ENCODE measurements at places on chromosomes 5 and 9. TPM values are rescaled to one million over a fixed set of nuclear protein-coding genes. Genes with fewer than 3 reads are reported as not detected.

The TAF11L5 gene
- not detected for total RNA-seq

GRCh38 chr9:215631-216155, 1.0 kb downstream of the DOCK8 start:
- peaks cover 37% of the 10 kb centered on the region for H3K27me3 ChIP-seq
- H3K27ac ChIP-seq, result no peak overlapping the region
- no peaks in the 10 kb centered on the region for H3K36me3 ChIP-seq
- no peak for DNase-seq
- H3K4me3 ChIP-seq, result no peak overlapping the region

The VCP gene
- 360 TPM for total RNA-seq

GRCh38 chr5:122137702-122138101, 8.4 kb downstream of the ZNF474 start:
- DNase-seq, result no peak
- no peak overlapping the region for H3K27ac ChIP-seq
- H3K4me3 ChIP-seq, result no peak overlapping the region
- H3K4me1 ChIP-seq, result peaks cover 11% of the 10 kb centered on the region
- no peaks in the 10 kb centered on the region for H3K27me3 ChIP-seq
- H3K36me3 ChIP-seq, result peaks cover 2% of the 10 kb centered on the region

The LCN15 gene
- not detected for total RNA-seq

The ADRA1B gene
- 1.1 TPM for total RNA-seq

GRCh38 chr9:94960964-94961363, 234.5 kb downstream of the AOPEP start:
- H3K36me3 ChIP-seq, result peaks cover 30% of the 10 kb centered on the region
- peaks cover 14% of the 10 kb centered on the region for H3K4me1 ChIP-seq
- H3K27ac ChIP-seq, result no peak overlapping the region
- H3K27me3 ChIP-seq, result no peaks in the 10 kb centered on the region

The SLC6A18 gene
- not detected for total RNA-seq

GRCh38 chr5:180070756-180071530, 616 bp downstream of the RNF130 start:
- no peaks in the 10 kb centered on the region for H3K27me3 ChIP-seq
- DNase-seq, result no peak
- H3K36me3 ChIP-seq, result peaks cover 2% of the 10 kb centered on the region
- peak overlapping the region; percentile 90 for H3K4me3 ChIP-seq

The IGFBPL1 gene
- total RNA-seq, result 2.8 TPM

- peak overlapping the region; percentile 71 for H3K27ac ChIP-seq
- no peak overlapping the region for H3K4me3 ChIP-seq
- no peaks in the 10 kb centered on the region for H3K27me3 ChIP-seq
- DNase-seq, result no peak
- peaks cover 1% of the 10 kb centered on the region for H3K36me3 ChIP-seq
- H3K4me1 ChIP-seq, result peaks cover 50% of the 10 kb centered on the region
Measured at GRCh38 chr5:31213705-31214121, 20.2 kb downstream of the CDH6 start.

The CATSPER3 gene
- total RNA-seq, result 0.39 TPM

The IFNK gene
- total RNA-seq, result not detected

DNA sequence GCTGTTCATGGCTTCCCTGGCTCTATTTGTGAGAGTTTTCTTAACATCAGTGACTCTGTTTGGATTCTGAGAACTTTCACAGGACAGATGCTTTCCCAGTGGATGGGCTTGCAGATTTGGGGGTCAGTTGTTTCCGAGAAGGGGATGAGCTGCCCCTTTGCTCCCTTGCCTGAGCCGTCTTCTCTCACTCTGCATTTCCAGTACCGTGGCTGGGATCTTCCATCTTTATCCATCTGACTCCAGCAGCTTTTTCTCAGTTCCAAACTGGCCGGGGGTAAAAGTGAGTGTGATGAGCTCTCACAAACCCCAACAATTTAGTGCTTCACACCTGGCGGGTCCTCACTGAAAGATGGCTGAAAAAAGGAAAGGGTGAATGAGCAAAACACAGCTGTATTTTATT, 79.1 kb downstream of the TENT4A start:
- no peak overlapping the region for H3K4me3 ChIP-seq
- H3K36me3 ChIP-seq, result peaks cover 1% of the 10 kb centered on the region
- no peak for DNase-seq
- peaks cover 11% of the 10 kb centered on the region for H3K27me3 ChIP-seq
- H3K4me1 ChIP-seq, result no peaks in the 10 kb centered on the region

The SPATA31D4 gene
- not detected for total RNA-seq

DNA sequence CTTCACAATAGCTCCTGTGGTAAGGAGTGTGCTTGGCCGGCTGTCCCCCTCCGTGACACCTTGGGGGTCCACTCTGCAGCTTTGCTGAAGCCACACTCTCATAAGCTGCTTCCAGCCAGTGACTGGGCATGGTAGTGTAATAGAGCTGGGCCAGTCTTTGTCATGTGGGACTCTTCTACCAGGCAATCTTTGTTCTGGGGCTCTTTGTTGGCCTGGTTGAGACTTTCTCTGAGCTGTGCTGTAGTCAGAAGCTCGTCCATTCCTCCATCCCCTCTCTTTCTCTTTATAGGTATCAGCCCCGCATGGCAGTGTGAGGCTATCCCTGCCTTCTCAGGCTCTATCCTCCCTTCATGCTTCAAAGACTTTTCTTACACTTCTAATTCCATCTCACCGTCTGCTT, 25.7 kb downstream of the CARD6 start:
- H3K27me3 ChIP-seq, result peaks cover 10% of the 10 kb centered on the region
- no peak overlapping the region for H3K27ac ChIP-seq

DNA sequence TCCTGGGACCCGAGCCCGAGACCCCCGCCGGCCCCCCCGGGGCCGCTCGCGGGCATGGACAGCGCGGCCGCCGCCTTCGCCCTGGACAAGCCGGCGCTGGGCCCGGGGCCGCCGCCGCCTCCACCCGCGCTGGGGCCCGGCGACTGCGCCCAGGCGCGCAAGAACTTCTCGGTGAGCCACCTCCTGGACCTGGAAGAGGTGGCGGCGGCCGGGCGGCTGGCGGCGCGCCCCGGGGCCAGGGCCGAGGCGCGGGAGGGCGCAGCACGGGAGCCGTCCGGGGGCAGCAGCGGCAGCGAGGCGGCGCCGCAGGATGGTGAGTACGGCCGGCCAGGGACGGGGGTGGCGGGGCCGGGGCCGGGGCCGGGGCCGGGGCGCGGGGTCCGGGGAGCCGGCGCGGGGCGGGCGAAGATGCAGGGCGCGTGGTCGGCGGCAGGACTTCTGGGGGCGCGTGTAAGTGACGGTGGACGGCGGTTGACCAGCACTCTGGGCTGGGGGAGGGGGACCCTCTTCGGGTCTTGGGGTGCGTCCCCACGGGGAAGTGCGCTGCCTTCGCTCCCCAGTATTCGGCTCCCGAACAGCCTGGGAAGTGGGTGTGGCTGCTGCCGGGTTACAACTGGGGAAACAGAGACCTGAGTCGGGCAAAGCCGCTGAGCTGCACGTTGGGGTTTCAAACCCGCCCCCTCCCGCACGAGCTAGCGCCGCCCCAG, 520 bp downstream of the PRRX2 start:
- H3K27me3 ChIP-seq, result peaks cover 2% of the 10 kb centered on the region
- H3K4me1 ChIP-seq, result peaks cover 16% of the 10 kb centered on the region
- no peaks in the 10 kb centered on the region for H3K36me3 ChIP-seq

GRCh38 chr9:102035929-102036328, 297.5 kb upstream of the GRIN3A start:
- DNase-seq, result no peak
- H3K36me3 ChIP-seq, result no peaks in the 10 kb centered on the region
- no peaks in the 10 kb centered on the region for H3K27me3 ChIP-seq
- H3K4me1 ChIP-seq, result no peaks in the 10 kb centered on the region
- H3K27ac ChIP-seq, result no peak overlapping the region

GRCh38 chr5:35436400-35437057, 181.1 kb upstream of the SPEF2 start:
- H3K36me3 ChIP-seq, result no peaks in the 10 kb centered on the region
- no peak overlapping the region for H3K27ac ChIP-seq
- H3K4me1 ChIP-seq, result peaks cover 6% of the 10 kb centered on the region
- DNase-seq, result no peak

DNA sequence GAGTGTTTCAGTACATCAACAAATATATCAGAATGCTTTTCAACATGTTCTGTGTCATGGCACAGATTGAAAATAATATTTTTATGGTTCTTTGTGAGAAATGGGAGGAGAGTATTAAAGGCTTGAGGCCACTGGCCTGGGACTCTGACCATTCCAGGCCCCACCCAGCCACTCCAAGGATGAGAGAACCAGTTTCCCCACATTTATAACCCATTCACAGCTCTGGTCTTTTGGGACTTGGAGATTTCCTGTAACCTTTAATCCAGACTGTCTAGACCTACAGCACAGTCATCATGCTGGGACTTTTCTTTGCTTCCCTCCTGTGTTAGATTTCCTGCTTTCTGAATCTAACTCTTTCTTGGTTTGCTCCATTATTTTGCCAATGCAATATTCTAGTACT, 389.6 kb downstream of the KIAA0825 start:
- no peaks in the 10 kb centered on the region for H3K27me3 ChIP-seq
- no peak overlapping the region for H3K27ac ChIP-seq
- DNase-seq, result no peak
- H3K4me3 ChIP-seq, result no peak overlapping the region

The BTNL3 gene
- total RNA-seq, result not detected

- H3K27ac ChIP-seq, result no peak overlapping the region
- H3K4me1 ChIP-seq, result peaks cover 95% of the 10 kb centered on the region
- no peak overlapping the region for H3K4me3 ChIP-seq
- DNase-seq, result no peak
- peaks cover 10% of the 10 kb centered on the region for H3K36me3 ChIP-seq
Measured at GRCh38 chr9:95094002-95094401, 223.5 kb downstream of the FANCC start.

DNA sequence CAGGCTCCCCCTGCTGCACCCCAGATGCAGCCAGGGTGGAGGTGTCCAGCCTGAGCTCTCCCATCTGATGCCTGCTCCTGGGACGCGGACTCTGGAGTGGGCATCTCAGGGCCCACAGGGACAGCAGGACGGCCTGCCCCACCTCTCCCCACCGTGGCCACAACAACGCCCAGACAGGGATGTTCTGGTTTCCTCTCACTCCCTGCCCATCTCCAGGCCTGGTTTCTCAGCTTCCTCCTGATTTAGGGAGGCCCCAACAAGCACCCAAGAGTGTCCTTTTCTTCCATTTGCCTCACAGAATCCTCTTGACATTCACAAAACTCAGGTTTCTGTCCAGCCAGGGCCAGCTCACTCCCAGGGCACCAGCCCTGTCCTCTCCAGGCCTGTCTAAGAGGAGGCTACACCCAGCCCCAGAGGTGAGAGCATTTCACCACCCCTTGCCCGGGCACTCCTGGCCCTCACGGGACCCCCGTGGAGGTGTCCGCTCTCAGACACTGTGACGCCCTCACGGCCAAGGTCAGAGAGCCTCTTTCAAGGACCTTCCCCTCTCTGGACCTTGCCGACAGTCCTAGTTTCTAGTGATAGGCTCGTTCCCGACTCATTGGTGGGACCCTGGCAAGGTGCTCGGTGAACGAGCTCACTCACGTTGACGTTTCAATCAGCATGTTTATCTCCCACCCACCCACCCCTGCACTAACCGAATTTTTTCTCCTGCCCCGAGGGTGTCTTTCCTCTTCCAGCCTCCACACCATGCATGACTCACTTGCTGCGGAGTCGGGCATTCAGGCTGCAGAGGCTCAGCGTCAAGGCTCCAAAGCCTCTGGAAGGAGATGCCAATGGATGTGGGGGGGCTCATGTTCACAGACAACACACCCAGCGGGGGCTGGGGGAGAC, 62.0 kb upstream of the UNC5A start:
- H3K36me3 ChIP-seq, result no peaks in the 10 kb centered on the region
- DNase-seq, result peak; percentile 72
- H3K4me3 ChIP-seq, result no peak overlapping the region
- H3K4me1 ChIP-seq, result no peaks in the 10 kb centered on the region
- H3K27me3 ChIP-seq, result peaks cover 77% of the 10 kb centered on the region
- H3K27ac ChIP-seq, result no peak overlapping the region

GRCh38 chr5:139651853-139652787, 4.0 kb downstream of the CXXC5 start:
- H3K4me3 ChIP-seq, result peak overlapping the region; percentile 99
- peaks cover 66% of the 10 kb centered on the region for H3K4me1 ChIP-seq
- H3K27me3 ChIP-seq, result no peaks in the 10 kb centered on the region
- peak; percentile 81 for DNase-seq

DNA sequence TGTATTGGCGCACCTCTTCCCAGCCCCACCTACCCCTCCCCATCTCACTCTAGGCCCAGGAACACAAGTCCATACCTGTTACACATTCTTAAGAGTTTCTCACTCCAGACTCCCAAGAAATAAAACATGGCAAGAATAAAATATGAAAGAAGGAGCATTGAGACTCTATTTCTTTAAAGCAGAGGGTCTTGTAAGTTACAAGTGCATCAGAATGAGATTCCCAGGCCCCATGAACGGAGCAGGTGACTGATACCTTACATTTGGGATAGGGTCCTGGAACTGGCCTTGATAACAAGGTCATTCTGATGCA, 5.7 kb downstream of the EGR1 start:
- no peak for DNase-seq
- peaks cover 24% of the 10 kb centered on the region for H3K4me1 ChIP-seq
- H3K36me3 ChIP-seq, result peaks cover 19% of the 10 kb centered on the region
- no peak overlapping the region for H3K4me3 ChIP-seq

DNA sequence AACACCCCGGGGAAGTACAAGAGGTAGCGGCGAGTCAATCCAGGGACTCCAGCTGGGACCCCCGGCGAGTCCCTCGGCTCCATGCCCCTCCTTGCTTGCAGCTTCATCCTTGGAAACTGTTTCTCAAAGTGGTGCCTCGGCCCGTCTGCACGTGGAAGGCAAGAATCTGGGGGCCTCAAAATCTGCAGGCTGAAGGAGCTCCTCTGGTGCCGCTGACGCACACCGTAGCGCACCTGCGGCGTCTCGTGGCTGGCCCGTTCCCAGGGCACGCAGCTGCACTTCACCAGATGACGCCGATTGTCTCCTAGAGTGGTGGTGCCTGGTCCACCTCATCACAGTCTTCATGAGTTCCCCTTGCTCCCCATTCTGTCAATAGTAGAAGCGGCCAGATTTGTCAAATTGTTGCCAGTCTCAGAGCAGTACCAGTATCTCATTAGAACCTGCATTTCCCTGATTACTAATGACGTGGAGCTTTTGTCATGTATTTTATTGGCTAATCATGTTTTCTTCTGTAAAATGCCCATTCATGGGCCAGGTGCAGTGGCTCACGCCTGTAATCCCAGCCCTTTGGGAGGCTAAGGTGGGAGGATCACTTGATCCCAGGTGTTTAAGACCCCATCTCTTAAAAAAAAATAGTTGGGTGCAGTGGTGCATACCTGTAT, 38.6 kb downstream of the GTF3C4 start:
- peaks cover 23% of the 10 kb centered on the region for H3K27me3 ChIP-seq
- H3K4me1 ChIP-seq, result no peaks in the 10 kb centered on the region
- H3K27ac ChIP-seq, result no peak overlapping the region
- H3K36me3 ChIP-seq, result no peaks in the 10 kb centered on the region
- no peak for DNase-seq
- H3K4me3 ChIP-seq, result no peak overlapping the region

The DMGDH gene
- total RNA-seq, result 3.2 TPM

DNA sequence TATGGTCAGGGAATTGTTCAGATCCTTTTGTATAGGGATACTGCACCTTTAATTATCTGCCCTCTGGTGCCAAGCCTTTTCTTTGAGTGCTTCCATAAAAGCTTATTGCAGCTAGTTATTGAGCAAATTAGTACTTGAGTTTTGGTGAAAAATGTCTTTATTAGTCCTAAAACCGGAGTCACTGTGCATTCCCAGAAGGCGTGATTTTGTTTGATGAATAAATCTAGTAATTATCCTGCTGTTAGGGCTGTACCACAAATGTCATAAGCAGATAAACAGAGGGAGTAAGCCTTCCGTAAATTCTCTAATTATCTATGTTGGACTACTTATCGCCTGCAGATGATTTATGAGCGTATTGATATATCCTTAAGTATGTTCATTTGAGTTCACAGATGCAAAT, 620.7 kb upstream of the ARRDC3 start:
- no peaks in the 10 kb centered on the region for H3K36me3 ChIP-seq
- H3K4me1 ChIP-seq, result no peaks in the 10 kb centered on the region
- no peak for DNase-seq

The GLRA1 gene
- total RNA-seq, result not detected

The MVB12B gene
- total RNA-seq, result 13.1 TPM

The N4BP3 gene
- total RNA-seq, result 0.44 TPM

All from chondrocyte (in vitro differentiated cells).